Neural progenitor cell (in vitro differentiated cells): ENCODE measurements at places on chromosomes 4 and X. TPM values are rescaled to one million over a fixed set of nuclear protein-coding genes. Genes with fewer than 3 reads are reported as not detected.

The GABRB1 gene
- total RNA-seq: not detected in 2 replicates

The EMCN gene
- not detected in 2 replicates for total RNA-seq

The GPAT3 gene
- total RNA-seq: 0.99 TPM in 1 of 2 replicates, not detected in the other

The CT45A3 gene
- total RNA-seq: not detected in 2 replicates

GRCh38 chr4:127799711-127800110, 17.6 kb downstream of the HSPA4L start:
- DNase-seq: no peak

GRCh38 chr4:127822430-127822829, 40.3 kb downstream of the HSPA4L start:
- no peak for DNase-seq

- no peak for DNase-seq
Measured at GRCh38 chr4:122045533-122045932, 93.7 kb upstream of the TRPC3 start.

DNA sequence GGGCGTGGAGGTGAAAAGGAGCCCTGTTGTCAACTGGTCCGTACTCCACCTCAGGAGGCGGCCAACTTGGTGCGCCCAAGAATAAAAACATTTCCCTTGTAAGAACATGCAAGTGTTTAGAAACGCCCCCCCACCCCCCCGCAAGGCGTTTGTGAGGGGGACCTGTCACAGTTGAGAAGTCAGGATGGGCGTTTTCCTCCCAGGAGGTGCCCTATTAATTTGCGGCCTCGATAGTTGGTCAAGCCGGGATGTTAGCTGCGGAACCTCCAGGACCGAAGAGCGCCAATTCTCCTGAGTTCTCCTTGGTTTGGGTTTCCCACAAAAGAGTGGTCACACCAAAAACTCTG, 651 bp upstream of the SAP30 start:
- DNase-seq: no peak

DNA sequence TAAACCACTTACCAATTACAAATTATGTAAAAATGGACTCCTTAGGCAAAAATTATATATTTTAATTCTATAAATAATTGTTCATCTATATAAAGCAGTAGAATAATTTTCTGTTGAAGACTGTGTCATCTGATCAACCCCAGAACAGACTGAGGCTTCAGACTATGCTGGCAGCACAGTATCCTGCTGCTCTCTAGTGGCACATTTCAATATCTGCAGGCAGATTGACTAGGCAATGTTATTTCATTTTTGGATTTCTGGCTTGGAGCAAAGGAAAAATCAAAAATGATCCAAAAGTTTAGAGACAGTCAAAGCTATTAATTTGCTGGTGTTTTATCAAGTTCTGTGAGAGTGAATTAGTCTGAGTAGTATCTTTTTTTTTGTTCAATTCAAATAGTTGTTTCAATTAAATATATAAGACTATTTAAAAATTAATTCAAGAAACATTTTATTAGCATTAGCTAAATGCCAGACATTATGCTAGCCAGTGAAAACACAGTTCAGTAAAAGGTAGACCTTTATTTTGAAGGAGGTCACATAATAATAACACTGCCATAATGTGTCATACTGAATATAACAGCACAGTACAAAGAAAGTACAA, 21.3 kb upstream of the SULT1E1 start:
- DNase-seq: peak; percentile 63

GRCh38 chr4:7029212-7029611, 14.0 kb upstream of the TADA2B start:
- no peak for DNase-seq

- DNase-seq: no peak
Measured at GRCh38 chr4:113375964-113376666, 326.7 kb downstream of the ANK2 start.

DNA sequence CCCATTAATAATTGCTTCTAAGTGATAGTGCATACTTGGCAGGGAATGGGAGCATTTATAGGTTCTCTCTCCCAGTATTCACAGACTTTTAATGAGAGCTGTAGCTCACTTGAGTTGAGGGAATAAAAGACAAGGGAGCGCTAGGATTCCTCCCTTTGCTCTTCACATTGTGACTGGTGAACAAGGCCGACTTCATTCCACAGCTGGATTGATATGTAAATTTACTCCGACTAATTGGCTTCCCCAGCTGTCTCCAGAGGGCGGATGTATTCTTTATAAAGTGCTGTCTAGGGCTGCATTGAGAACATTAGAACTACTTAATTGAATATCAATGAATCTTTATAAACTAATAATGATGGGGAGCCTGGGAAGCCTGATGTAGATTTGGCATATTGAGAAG, 63.4 kb downstream of the GPR50 start:
- peak; percentile 72 for DNase-seq

- no peak for DNase-seq
Measured at GRCh38 chrX:101787934-101788333, 128.3 kb upstream of the ARMCX2 start.

- DNase-seq: peak; percentile 33
Measured at GRCh38 chr4:2712261-2712842, 43.8 kb downstream of the TNIP2 start.

- DNase-seq: no peak
Measured at GRCh38 chr4:43758836-43759235, 689.8 kb downstream of the KCTD8 start.

- DNase-seq: peak; percentile 25
Measured at GRCh38 chrX:8864161-8864560, 63.0 kb upstream of the FAM9A start.

DNA sequence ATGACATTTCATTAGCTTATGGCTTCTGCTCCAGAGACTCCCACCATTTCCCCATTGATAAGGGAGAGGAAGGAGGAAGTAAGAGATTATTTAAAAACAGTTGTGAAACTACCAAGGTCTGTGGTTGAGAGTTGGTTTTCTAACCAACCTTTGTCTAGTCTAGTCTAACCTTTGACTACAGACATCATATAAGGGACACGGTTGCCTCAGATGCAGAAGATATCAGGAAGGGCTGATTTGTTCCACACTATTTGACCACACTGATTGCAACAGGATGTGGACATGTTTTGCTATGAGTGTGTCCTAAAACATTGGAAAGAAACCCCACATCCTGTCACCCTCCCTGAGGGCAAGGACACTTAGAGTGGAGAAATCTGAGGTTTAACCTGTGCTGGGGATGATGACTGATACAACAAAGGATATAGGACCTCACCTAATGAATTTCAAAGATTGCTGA, 53.0 kb downstream of the COQ2 start:
- no peak for DNase-seq

DNA sequence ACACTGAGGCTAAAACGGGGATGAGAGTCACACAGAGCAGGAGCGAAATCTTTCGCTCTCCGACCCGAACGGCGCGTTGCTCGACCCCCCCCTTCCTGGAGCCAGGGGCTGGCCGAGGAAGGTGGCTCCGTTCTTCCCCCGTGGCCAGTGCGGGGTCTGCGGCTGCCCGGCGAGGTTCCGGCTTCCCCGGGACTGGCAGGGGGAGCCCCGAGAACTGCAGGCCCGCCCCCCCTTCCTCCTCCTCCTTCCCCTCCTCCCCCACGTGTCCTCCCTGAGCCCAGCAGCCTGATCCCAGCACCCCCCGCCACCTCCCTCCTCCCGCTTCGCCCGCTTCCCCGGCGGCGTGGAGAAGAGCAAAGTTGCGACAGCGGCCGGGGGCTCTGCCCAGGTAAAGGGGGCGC, 2.4 kb upstream of the BCORL1 start:
- peak; percentile 48 for DNase-seq

GRCh38 chrX:129760155-129760554, 19.6 kb upstream of the SASH3 start:
- no peak for DNase-seq

GRCh38 chr4:139900964-139901376, 235.4 kb downstream of the MGST2 start:
- no peak for DNase-seq
